ENCODE measurements at places on chromosomes 12 and 14.

DNA sequence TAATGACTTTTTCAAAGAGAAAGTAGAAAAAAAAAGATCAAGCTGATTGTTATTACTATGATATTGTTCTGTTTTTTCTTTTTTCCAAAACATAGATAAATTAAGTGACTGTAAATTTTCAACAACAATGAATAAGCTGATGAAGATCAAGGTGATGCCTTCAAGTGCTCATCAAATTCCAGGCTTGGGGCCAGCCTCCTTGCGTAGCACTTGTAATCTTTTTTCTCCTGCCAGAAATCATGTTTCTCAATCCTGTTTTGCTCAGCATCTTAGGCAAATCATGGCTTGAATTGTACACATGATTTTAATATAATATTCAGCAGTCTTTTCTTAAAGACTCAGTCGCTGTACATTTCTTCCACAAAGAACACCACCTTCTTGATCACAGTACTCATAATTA lies 333.2 kb downstream of the NPAS3 start:
- DNase-seq, result no peak

DNA sequence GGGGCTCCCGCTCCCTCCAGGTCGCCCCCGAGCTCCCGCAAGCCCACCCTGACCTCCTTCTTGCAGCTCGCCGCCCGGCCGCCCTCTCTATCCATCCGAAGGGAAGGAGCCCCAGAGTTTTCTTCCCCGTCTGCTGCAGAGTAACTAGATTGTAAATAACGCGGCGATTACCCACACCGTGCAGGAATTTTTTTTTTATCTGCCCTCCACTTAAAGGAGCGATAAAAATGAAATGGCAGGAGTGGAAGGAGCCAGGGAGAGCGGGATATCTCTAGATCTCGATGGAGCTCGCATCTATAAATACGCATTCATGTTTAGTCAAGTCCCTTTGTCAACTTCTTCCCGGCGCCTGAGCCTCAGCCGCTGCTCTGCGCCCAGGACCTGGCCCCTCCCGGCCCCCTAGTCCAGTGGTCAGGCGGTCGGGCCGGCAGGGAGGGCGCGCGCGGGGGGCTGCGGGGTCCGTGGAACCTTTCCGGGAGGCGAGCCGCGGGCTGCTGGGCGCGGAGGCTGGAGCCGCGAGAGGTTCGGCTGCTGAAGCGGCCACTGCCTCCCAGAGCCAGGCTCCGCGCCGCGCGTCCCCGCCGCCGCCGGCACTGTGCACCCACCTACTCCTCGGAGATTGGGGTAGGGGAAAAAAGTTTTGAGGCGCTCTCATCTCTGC lies 386.0 kb downstream of the BCAT1 start:
- DNase-seq, result peak; percentile 17

DNA sequence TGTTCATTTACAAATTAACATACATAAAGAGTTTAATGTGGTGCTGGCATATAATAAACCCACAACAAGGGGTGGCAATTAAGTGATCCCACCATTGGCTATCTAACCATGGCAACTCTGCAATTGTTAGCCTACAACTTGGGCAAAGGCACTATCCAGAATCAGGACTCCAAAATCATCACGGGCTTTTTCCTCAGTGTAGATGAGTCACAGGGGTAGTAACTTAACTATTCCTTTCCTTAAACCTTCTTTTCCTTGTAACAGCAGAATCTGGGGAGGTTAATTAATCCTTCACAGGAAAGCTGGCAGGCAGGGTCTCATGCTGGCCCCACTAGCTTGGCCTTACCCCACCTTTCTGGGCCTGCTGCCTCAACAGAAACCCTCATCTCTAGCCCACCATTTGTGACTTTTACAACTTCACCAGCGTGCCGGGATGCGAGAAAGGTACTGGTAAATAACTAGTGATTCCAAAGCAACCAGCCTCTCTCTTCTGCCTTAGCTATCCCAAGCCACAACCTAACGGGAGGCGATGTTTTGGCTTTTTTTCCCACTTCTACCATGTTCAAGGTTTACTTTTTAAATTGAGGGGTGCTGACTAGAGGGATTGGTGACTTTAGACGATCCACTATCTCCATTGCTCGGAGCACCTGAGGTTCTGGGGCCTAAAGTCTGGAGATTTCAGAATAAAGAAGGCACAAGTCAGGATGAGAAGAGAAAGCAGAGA lies 744 bp downstream of the ATP5MC2 start:
- no peak for DNase-seq

DNA sequence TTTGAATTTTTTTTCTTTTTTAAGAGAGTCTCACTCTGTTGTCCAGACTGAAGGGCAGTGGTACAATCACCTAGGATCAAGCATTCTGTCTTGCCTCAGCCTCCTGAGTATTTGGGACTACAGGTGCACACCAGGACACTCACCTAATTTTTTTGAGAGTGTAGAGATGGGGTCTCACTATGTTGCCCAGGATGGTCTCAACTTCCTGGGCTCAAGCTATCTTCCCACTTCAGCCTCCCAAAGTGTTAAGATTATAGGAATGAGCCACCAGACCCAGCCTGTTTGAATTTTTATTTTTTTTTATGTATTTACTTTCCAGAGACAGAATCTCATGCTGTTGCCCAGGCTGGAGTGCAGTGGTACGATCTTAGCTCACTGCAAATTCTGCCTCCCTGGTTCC lies 11.3 kb downstream of the BAZ1A start:
- DNase-seq, result no peak

GRCh38 chr14:59318908-59319307 lies 130.4 kb downstream of the DAAM1 start:
- DNase-seq, result no peak

GRCh38 chr14:38856798-38857197 lies 246.2 kb downstream of the SEC23A start:
- no peak for DNase-seq

- DNase-seq, result no peak
Observed at GRCh38 chr14:32779840-32780239, 158.8 kb upstream of the NPAS3 start.

- DNase-seq, result no peak
Observed at GRCh38 chr12:62537551-62537950, 70.9 kb downstream of the MON2 start.

- no peak for DNase-seq
Observed at GRCh38 chr12:62301080-62301798, 41.0 kb downstream of the USP15 start.
